ENCODE measurements at places on chromosomes 13 and 19.

DNA sequence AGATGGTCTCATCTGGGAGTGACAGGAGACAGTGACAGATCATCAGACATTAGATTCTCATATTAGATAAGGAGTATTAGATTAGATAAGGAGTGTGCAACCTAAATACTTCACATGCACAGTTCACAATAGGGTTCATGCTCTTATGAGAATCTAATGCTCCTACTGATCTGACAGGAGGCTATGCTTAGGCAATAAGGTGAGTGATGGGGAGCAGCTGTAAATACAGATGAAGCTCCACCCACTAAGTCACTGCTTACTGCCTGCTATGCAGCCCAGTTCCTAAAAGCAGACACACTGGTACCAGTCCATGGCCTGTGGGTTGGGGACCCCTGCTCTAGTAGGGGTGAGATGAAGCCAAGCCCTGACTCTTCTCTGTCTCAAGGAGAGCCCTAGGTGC, 10.0 kb upstream of the IGFL3 start:
- DNase-seq: no peak

DNA sequence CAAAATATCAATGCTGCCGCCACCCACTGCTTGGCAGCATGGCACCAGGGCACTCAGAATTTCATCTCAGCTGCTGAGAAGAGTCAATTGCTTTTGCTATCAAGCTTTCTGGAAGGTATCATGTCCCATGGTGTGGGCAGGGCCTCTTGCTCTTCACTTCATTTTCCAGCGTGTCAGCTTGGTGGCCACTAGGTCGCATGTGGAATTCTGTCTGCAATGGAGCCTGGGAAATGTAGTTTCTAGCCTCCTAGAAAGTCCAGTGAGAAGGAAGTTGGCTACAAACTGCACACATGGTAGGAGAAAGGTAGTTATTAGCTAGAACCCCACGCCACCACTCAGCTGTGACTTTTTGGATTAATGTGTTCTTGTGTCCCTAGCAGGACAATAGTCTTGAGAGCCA, 105.3 kb downstream of the MYO16 start:
- no peak for DNase-seq

GRCh38 chr13:49759503-49759902, 33.0 kb downstream of the KPNA3 start:
- no peak for DNase-seq

DNA sequence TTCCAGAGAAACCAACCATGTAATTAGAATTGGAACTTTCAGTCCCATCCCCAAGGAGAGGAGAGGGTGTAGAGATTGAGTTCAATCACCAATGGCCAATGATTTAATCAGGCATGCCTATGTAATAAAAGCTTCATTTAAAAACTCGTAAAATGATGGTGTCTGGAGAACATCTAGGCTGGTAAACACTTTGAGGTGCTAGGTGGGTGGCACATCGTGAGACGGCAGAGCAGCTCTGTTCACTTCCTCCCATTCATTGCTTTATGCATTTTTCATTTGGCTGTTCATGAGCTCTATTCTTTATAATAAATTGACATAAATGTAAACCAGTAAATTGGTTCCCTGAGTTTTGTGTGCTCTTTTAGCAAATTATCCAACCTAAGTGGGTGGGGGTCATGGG, 90.1 kb downstream of the ELF1 start:
- no peak for DNase-seq

GRCh38 chr19:30535011-30535410, 162.8 kb downstream of the ZNF536 start:
- no peak for DNase-seq

DNA sequence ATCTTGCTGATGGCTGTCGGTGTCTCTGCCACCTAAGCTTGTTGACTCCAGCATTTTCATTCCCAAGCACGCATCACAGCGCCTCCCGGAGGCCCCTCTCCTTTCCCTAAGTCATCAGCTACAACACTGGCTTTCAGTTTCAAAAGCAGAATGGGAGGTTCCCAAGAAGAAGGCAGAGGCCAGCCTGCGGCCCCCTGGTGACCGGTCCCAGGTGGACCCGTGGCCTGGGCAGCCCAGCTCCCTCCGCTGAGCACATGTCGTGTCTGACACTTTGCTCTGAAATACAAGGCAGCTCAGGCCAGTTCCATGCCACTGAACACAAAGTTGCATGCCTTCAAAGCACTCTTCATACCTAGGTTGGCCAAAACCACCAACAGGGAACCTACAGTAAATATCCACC, 8.5 kb downstream of the MLLT1 start:
- no peak for DNase-seq

DNA sequence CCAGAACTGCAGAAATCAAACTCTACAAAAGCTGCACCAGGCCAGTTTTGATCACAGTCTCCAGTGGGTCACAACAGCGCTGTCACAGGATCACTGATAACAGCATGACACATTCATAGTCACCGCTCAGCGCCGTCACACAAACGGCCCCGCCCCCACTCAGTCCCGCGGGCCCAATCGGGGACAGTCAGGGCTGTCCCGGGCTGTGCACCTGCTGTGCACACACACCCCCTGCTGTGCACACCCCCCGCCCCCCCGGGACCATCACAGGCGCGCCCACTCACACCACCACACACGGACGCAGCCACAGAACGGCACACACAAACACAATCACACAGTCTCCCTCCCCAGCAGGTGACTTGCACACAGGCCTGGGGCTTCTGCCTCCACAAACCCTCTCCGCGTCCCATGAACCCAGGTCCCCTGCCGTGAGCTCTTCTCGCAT, 435 bp upstream of the ZNF382 start:
- peak; percentile 91 for DNase-seq

- no peak for DNase-seq
These were observed 470 bp upstream of the GRTP1 start for GRCh38 chr13:113364311-113364889.

DNA sequence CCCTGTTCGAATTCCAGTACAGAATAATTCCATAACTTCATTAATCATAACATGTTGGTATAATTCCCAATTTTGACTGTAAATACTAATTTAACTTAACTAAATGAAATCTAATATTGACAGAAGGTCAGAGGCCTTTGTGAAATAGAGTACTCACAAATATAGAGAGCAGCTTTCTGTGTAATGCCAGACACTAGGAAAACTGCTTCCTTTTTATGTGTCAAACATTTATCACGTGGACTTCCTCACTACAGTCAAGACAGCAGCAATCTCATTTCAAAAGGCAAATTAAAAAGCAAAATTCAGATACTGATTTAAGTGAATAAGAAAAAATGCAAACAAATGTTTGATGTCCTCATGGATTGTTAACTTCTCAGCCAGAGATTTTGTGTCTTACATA, 13.1 kb downstream of the ITM2B start:
- DNase-seq: no peak

- no peak for DNase-seq
These were observed 627.7 kb downstream of the LIG4 start for GRCh38 chr13:107587681-107588080.

DNA sequence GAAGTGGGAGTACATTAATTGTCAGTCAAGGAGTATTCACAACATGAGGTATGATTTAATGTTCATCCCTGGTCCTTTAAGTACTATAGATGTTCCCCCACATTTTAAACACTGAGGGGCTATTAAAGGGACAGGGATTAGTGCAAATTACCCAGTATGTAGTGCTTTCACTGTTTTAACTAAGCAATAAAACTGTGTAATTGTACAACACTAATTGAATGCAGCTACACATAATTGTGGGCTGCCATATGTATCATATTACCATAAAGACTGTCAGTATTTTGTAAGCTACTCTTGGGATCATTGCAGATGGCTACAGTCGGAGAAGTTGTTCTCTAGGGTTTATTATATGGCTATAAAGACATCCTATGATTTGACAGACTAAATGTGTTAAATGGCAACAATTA, 316.6 kb downstream of the DCLK1 start:
- DNase-seq: no peak

DNA sequence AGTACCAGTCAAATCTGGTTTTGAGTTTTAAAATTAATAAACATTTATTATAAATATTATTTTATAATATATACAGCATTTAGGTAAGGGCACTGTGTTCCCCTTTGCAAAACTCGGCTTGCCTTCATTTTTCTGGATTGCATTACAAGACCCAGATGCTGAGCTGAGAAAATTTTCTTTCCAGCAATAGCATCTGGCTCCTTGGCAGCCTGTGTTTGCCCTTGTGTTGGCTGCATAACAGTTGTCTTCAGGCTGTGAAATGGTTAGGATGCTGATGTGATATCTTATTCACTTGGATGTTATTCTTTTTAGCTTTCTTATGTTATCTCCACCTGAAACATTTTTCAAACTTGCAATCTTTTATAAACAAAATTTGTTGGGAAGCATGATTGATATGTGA, 784.4 kb downstream of the DACH1 start:
- no peak for DNase-seq

GRCh38 chr13:24244802-24245201, 64.6 kb upstream of the C1QTNF9 start:
- no peak for DNase-seq

DNA sequence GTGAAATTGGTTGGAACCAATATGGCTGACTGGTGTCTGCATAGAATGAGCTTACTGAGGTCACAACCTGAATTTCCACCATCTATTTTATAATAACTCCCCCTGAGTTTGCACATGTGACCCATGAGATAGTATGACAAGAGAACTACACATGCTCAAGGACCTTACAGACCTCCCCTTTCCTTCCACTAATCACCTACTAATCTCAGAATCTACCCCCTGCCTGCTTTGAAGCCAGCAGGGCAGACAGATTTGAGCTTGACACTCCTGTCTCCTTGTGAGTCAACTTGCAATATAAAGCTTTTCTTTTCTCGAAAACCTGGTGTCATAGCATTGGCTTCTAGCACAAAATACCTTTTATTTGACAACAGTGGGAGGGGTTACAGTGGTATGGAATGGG, 248.4 kb downstream of the RFC3 start:
- no peak for DNase-seq

GRCh38 chr19:17504030-17504429, 7.4 kb upstream of the PGLS start:
- no peak for DNase-seq

DNA sequence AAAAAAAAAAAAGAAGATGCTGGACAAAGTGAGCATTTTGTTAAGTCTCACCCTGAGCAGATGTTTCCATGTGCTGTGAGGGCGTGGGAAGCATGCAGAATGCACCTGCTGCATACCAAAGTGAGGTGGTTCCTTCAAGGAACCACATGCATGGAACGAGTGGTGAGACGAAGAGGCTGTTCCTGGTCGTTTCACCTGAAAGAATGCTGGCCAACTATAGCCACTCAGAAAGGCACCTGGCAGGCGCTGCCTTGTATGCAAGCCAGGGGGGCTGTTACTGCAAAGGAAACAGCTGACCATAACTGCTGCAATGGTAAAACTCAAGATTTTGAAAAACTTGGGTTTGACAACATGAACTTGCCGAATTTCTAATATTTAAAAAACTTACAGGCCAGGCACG, 14.7 kb downstream of the MIER2 start:
- no peak for DNase-seq

DNA sequence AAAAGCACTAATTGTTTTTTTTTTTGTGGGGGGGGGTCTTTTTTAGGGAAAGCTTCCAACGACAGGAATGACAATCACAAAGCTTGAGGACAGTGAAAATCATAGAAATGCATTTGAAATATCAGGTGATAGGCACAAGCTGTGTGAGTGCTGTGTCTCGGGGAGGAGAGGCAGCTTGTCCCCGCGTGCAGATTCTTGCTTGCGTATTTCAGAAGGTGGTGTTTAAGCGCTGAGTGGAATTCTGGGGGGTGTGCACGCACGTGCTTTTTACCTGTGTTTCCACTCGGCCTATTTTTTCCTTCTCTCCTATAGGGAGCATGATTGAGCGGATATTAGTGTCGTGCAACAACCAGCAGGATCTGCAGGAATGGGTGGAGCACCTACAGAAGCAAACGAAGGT, 40.2 kb upstream of the TEX29 start:
- no peak for DNase-seq

GRCh38 chr13:60397704-60398378, 821 bp downstream of the TDRD3 start:
- DNase-seq: peak; percentile 81

DNA sequence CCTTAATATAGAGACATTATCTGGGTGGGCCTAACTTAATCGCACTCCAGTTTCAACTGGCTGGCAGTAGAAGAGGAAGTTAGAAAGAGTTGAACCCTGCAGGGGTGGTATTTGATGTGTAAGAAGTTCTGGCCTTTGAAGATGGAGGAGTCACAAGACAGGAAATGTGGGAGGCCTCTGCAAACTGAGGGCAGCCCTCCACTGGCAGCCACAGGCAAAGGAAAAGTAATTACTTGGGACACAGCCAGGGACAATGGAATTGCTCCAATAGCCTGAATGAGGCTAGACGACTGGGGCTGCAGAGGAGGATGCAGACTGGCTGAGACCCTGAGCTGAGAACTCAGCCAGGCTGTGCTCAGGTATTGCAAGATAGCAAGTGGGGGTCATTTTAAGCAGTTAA, 703.3 kb upstream of the ARGLU1 start:
- DNase-seq: no peak

DNA sequence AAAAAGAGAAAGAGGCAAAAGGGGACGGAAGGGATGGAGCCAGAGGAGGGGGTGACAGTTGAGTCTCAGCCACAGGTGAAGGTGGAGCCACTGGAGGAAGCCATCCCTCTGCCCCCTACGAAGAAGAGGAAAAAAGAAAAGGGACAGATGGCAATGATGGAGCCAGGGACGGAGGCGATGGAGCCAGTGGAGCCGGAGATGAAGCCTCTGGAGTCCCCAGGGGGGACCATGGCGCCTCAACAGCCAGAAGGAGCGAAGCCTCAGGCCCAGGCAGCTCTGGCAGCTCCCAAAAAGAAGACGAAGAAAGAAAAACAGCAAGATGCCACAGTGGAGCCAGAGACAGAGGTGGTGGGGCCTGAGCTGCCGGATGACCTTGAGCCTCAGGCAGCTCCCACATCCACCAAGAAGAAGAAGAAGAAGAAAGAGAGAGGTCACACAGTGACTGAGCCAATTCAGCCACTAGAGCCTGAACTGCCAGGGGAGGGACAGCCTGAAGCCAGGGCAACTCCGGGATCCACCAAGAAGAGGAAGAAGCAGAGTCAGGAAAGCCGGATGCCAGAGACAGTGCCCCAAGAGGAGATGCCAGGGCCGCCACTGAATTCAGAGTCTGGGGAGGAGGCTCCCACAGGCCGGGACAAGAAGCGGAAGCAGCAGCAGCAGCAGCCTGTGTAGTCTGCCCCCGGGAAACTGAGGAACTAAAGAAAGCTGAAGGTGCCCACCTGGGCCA, 2.5 kb downstream of the POLR1G start:
- no peak for DNase-seq

- no peak for DNase-seq
These were observed 1.9 kb upstream of the ZNF628 start for GRCh38 chr19:55474269-55475265.

DNA sequence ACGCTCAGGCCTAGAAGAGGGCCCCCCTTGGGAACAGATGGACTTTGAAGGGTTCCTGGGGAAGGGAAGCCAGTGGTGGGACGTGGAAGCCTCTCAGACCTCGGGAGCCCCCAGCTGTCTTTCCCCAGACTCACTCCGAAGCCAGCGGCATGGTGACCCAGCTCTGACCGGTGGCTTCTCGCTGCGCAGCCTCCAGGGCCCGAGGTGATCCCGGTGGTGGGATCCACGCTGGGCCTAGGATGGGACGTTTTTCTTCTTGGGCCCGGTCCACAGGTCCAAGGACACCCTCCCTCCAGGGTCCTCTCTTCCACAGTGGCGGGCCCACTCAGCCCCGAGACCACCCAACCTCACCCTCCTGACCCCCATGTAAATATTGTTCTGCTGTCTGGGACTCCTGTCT, 24.6 kb downstream of the HPN start:
- DNase-seq: no peak
